DMS153 (cell line): ENCODE measurements at places on chromosomes 5 and 9.
A peak's percentile ranks its signal among the peaks of the same experiment; 100 is the strongest.

DNA sequence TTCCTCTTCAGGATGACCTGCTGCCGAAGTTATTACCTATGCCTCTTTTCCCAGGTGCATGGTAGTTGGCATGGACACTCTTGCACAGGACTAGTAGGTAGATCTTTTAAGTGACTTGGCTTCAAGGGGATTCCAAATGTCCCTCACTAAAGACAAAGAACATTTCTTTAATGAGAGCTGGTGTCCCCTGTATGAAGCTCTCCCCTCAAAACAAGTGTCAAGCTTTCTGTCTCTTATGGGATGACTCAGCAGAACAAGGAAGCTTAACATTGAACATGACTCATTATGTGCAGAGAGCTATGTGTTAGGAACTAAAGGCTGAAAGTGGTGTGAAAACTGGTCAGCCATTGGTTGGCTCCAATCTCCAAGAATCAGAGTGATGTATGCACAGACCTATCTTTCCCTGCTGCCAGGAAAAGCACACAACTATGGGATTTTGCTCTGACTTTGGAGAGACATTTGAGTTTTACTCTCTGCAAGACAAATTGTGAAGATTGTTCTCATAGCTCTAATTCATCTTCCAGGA is 120.5 kb downstream of the PRDM6 start:
- no peak for DNase-seq

DNA sequence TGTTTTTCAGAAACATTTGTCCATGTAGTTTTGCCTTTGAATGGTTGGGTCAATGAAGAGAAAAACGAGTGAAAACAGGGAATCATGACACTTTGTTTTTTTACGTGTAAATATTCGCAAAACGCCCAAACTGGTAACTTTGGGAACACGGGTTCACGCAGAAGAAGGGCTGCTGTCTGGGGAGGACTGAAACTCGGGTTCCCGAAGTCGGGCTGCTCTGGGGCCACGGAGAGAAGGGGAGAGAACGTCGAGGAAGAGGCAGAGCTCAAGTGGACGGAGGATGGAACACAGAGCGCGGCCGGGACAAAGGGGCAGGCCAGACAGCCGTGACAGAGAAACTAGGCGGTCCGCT is 478 bp upstream of the SETD9 start:
- no peak for DNase-seq

DNA sequence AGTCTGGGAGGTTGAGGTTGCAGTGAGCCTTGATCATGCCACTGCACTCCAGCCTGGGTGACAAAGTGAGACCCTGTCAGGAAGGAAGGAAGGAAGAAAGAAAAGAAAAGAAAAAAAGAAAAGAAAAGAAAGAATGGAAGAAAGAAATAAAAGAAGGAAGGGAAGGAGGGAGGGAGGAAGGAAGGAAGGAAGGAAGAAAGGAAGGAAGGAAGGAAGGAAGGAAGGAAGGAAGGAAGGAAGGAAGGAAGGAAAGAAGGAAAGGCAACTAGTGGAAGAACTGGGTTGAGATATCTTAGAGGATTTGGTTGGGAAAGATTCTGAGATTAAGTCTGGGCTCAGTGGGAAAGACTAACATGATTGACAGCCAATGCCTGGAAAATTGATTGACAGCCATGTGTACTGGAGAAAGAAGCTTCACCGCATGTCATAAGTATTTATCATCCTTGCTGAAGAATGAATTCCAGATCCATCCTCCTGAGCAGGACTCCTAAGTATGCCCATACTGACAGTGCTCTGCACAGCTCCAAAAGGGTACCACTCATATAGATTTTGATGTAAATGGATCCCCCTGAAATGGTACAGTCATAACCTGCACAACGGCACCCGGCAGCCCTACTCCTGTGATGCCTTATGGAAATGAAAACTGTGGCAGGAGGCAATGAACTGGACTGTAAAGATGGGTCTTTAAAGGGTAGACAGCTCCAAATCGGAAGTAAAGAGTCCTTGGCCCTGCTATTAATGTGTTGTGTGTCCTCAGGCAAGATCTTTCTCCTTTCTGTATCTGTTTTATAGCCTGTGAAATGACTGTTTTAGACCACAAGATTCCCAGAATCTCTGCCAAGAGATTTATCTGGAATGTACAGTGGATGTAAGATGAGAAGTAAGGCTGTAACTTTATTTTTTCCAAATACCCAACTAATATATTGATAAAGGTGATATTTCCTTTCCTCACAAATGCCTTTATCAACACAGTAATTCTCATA is 16.9 kb upstream of the ADRA1B start:
- no peak for DNase-seq

- DNase-seq: peak; percentile 72
Measured at GRCh38 chr9:132214027-132214622, 52.3 kb downstream of the NTNG2 start.

DNA sequence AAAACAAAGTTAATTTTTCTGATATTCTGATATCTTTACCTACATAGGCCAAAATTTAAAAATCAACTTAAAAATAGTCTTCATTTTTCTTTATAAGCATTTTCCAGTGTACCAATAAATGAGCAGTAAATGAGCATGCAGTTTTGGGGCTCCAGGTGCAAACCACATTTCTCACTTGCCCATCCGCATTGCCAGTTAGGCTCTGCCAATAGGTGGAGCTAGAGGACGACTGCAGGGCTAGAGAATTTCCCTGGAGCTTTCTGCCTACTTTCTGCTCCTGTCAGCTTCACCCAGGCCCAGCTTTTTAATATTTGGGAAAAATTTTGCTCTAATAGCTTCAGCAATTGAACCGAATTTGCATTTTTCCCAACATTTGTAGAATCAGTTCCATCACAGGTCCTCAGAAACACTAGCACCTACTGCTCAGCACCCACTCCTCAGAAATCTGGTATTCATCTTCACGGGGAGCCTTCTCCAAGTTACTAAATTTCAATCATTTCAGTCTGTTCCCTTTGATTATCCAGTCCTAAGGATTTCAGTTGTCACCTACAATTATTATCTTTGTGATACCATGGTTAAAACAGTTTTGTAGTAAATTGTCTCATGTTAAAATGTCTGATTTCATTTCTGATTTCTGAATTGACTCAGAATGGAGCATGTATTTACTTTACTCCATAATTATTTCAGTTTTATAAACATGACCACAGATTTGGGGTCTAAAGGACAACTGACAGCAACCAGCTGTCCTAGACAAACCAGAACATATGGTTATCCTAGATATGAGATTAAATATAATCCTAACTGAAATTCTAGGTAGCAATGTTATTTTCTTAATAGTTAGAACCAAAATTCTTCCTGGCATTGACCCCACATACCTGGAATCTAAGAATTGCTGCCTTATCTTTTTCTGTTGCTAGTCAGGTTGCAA is 104.6 kb upstream of the FAM174A start:
- no peak for DNase-seq

DNA sequence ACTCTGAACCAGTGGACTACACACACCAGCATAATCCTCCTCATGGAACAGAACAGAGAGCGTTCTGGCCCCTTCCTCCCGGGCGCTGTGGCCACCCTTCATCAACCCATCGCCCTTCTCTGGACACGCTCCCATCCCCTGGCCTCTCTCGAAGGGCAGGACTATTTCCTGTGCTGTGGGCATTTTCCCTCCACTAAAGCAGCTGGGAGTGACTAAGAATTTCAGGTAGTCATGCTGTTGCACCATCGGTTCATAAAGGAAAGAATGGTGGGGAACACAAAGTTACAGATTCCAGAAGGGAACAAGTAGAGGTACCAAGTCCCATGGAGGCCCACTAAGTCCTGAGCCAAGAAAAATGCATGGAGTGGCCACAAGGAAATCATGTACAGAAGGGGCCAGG is 68.6 kb downstream of the EPB41L4B start:
- DNase-seq: no peak

DNA sequence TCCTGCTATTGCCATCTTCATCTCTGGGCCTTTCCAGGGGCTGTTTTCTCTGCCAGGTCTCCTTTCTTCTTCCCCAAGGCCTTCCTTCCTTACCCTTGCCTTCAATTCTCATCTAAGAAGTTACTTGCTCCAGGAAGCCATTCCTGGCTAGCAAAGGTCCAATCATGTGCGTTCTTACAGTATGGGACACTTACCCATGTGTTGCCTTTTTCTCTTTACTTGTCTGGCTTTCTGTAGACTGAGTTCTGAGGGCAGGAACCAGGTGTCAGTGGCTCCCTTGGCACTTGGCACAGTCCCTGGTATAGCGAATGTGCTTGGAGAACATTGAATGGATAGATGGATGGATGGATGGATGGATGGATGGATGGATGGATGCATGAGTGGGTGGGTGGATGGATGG is 10.2 kb downstream of the FOXI1 start:
- no peak for DNase-seq

- DNase-seq: no peak
Measured at GRCh38 chr9:15249042-15249818, 57.8 kb downstream of the TTC39B start.

GRCh38 chr9:107749787-107750444 is 260.3 kb upstream of the KLF4 start:
- DNase-seq: peak; percentile 79

- DNase-seq: no peak
Measured at GRCh38 chr9:7467186-7467585, 332.4 kb downstream of the DMAC1 start.

- DNase-seq: no peak
Measured at GRCh38 chr9:134696433-134696832, 54.8 kb downstream of the COL5A1 start.

GRCh38 chr5:60701321-60701968 is 1.5 kb upstream of the DEPDC1B start:
- DNase-seq: no peak

DNA sequence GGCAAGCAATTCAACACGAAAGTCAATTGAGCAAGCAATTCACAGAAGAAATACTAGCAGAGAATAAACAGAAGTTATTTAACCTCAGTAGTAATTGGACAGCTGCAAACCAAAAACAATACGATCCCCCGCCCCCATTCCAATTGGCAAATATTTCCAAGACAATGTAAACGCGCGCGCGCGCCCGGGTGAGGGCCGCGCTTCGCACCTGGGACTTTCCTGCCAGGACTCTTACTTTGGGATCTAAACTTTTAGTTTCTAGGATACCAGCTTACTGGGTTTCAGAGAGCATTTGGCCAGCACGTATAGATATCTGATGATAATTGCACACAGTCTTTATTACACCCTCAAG is 8.6 kb downstream of the RUFY1 start:
- DNase-seq: peak; percentile 7

DNA sequence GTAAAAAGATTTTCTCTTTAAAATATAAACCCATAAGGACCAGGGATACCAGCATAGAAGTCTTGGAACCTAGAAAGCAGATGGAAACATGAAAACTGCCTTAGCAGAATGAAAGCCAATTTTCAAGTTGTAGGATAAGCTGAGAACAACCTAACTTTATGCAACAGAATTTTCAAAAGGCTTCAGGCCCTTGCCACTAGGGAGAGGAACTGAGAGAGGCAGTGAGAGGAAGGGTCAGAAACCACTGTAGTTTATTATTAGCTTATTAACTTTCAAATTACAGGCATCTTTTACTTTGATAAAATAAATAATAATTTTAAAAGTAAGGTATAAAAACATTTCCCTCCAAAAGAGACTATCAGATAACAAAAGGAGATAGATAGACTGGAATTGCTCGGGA is 33.4 kb downstream of the FAM81B start:
- no peak for DNase-seq

DNA sequence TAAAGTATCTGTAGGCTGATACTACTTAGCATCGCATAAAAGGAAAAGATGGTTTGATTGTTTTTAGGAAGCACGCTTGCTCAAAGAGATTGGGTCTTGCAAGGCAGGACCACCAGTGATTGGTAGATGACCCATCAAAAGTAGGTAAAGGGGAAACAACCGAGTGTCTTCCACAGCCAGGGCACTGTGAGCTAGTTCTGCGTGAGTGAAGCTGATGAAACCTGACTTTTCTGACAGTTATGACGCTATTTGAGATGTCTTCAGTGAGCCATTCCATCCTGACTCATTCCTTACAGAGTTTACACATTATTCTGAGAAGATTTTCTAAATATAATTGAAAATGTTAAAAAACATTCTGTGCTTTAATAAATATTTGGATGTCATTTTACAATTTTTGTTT is 49.7 kb downstream of the BASP1 start:
- no peak for DNase-seq

GRCh38 chr5:138504799-138505198 is 38.2 kb downstream of the ETF1 start:
- no peak for DNase-seq

GRCh38 chr9:1876891-1877496 is 138.2 kb upstream of the SMARCA2 start:
- DNase-seq: no peak

DNA sequence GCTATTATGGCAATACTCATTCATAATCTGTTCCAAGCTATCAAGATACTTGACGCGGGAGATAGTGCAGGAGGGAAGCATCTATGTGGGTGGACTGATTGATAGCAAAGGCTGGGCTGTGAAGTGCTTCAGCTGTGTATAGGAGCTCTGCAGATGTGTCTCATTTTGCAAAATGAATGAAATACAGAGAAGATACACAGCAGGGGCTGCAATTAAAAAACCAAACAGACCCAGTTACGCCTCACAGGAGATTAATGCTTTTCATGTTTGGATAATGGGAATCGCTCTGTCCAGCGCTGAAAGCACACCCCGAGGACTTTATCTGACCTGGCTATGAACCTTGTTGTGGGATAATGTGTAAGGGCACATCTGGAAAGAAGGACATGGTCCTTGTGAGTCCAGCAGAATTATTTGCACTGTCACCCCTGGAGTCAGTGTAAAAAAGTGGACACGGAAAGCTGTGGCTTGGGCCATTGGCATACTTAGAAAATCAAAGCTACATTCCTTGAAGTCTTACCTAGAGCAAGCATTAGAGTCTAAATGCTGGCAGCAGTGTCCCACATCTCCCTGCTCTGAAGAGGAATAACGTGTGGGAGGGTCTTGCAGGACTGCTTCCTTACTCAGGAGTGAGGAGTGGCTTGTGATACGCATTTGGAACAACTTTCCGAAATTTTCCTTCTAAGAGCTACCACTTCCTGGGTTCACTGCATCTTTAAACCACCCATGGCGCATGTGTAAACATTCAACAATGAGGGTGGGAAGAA is 2.6 kb downstream of the SH3RF2 start:
- no peak for DNase-seq

DNA sequence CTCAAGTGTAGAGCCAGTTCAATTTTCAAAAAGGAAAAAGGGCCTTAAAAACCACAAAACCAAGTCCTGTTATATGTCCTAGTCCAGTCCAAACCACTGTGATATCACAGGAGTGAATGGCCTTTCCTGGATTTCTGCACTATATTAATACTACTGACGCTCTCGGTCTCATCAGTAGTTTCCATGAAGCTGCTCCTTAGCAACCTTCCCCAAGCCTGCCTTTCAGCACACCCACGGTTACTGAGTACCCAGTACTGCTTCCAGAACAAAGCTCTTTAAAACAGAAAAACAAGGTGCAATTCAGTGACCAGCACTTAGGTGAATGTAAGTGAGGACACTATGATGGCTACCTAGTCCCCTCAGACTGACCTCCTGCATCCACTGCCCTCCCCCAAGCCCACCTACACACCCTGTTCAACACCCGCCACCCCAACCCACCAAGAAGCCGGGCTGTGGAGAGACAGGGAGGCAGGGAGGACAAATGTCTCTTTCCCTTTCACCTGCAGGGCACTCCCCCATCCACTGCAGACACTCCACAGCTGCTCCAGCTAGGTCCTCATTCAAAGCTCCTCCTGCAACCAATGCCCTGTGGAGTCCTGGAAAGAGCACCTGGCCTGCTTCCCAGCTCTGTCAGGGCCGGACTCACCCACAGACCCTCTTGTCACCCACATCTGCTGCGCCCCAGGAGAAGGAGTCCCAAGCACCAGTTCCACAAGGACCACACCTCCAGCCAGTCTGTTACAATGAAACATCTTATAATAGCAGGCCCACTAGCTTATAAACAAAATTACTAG is 25.9 kb downstream of the PSMB7 start:
- DNase-seq: peak; percentile 36

GRCh38 chr9:115117999-115118878 is at the start of gene TNC:
TSS of gene TNC (minus strand) at chr9:115118157. CDS start at chr9:115091018, 27,139 bp downstream.
- no peak for DNase-seq
